ENCODE measurements at places on chromosomes 3 and 15.

DNA sequence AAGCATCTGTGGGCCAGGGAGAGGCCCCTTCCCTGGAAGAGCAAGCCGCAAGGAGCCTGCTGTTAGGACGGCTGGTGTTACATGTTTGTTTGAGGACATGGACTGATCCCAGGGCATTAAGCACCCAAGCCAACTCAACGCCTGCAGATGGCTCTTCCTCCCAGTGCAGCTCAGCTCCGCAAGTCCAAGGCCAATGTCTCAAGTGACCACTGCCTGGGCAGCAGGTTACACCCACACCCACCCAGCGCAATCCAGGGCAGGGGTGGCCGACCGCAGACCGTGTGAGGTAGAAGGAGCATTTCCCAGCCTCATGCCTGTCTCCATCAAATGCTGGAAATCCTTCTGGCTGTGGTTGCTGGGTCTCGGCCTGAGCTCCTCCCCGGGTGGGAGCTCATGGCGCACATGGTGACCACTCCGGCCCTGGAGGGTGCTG lies 14.5 kb downstream of the GP5 start:
- DNase-seq: no peak

GRCh38 chr3:158339638-158340037 lies 229.7 kb downstream of the RSRC1 start:
- DNase-seq: no peak

- no peak for DNase-seq
Measured at GRCh38 chr3:127326341-127326740, 38.5 kb upstream of the PRR20G start.

DNA sequence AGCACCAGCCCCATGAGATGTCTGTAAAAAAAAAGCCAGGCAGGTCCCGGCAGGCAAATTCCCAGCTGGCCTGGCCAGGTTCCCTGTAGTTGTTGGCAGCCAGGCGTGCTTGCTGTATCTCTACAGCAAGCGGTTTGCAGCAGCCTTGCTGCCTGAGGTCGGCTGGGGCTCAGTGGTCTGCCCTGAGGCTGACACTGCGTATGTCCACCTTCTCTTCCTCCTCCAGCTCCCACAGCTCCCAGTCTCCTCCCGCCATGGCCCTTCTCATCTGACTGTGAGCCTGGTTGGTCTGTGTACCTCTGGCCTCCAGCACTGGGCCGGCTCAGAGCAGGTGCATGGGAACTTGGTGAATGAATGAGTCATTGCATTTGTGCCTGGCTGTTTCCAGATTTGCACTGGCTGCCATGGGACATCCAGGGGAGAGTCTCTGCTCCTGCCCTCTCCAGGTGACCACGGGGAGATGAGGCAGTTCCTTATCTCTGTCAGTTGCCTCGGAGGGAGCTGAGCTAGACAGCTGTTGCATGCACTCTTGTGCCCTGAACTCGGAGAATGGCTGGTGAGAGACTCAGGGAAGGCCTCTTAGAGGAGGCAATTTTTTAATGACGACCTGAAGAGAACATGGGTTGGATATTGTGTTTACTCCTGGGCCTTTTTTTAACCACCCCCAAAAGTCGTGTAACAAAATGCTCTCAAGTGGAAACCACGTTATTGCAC lies 43.0 kb downstream of the SPSB4 start:
- no peak for DNase-seq

DNA sequence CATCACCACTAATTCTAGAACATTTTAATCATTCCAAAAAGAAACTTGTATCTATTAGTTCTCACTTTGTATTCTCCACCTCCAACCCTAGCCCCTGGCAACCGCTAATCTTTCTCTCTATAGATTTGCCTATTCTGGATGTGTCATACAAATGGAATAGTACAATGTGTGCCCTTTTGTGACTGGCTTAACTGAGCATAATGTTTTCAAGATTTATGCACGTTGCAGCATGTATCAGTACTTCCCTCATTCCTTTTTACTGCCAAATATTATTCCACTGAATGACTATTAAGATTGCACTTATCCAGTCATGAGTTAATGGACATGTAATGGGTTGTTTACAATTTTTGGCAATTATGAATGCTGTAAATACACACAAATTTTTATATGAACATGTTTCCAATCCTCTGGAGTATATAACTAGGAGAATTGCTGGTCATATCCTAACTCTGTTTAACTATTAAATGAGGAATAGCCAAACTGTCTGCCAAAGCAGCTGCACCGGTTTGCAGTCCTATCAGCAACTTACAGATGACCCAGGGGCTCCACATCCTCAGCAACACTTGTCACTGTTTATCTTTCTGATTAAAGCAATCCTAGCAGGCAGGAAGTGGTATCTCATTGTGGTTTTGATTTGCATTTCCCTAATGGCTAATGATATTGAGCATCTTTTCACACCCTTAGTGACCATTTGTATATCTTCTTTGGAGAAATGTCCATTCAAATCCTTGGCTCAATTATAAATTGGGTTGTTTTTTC lies 42.9 kb downstream of the DCUN1D1 start:
- no peak for DNase-seq

DNA sequence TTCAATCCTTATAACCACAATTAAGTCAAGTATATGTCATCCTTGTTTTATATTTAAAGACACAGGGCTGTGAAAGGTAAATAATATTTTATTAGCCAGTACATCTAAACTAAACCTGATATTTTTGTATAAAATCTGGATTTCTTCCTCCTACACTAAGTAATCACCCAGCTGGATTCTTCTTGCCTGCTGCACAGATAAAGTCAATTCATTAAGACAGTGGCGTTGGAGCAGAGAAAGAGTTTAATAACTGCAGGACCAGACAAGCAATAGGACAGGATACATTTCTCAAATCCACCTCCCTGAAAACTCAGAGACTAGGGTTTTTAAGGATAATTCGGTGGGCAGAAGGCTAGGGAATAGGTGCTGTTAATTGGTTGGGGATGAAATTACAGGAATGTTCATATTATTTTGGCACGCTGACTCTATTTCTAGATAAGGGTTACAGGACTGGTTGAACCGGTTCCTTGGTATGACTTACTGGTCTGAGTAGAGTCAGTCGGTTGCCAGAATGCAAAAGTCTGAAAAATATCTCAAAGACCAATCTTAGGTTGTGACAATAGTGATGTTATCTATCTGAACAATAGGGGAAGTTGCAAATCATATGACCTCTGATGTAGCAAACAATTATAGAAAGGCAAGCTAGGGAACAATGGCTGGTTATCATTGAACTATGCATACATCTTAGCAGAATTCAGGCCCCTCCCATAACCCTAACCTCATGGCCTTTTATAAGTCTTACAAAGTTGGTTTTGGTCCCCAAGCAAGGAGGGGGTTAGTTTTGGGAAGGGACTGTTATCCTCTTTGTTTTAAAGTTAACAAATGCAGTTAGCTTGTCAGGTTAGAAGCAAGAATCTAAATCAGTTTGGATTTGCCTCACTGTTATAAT lies 244.8 kb downstream of the ALCAM start:
- DNase-seq: no peak

- no peak for DNase-seq
Measured at GRCh38 chr3:139132976-139133375, 88.3 kb upstream of the PRR23C start.

DNA sequence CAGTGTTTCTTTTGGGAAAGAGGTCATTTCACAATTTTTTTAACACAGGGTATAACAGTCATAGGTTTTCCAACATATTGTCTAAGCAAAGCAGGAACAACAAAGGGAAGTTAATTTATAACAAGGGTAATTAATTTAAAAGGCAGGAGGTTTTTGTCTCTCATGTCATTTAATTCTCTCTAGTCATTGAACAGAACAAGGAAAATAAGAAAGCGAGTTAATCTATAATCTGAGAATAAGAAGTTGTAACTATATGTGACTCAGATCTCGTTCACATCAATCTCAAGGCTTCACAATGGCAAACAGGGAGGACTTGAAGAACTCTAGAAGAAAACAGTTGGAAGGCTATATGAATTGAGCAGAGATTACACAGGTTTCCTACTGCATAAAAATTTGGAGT lies 579.8 kb upstream of the CCDC54 start:
- DNase-seq: no peak

- no peak for DNase-seq
Measured at GRCh38 chr3:125349556-125350165, 25.5 kb downstream of the ZNF148 start.
